Fibroblast of mammary gland (primary cell): ENCODE measurements at places on chromosomes 1 and 21.

DNA sequence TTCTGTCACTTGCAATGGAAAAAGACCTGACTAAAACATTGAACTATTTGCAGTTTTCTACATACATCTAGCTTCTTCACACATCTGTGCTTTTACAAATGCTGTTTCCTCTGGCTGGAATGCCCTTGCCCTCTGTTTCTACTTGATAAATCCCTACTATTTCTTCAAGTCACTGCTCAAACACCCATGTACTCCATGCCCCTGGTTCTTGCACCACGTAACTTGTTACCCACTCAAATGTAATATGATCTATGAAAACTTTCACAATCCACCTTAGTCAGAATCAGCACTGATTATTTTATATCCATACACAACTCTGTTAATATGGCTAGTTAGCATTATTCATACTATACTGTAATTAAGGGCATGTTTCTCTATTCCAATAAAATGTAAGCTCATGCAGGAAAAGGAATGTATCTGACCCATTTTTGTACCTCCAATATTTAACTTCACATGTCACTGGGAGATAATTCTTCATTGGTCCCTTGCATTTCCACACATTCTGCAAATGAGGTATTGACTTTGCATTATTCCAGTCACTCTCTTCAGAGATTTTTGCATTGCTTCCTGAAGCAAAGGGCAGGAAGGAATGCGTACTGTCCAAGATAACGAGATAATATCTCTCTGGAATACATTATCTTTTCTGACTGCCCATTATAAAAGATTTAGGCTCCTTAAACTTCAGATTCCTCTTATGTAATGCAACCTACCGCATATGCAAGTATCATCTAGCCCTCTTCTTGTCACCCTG is 158.3 kb downstream of the COL24A1 start:
- peak; percentile 25 for DNase-seq

- DNase-seq = no peak
Observed at GRCh38 chr1:32195531-32195930, 4.9 kb upstream of the CCDC28B start.

DNA sequence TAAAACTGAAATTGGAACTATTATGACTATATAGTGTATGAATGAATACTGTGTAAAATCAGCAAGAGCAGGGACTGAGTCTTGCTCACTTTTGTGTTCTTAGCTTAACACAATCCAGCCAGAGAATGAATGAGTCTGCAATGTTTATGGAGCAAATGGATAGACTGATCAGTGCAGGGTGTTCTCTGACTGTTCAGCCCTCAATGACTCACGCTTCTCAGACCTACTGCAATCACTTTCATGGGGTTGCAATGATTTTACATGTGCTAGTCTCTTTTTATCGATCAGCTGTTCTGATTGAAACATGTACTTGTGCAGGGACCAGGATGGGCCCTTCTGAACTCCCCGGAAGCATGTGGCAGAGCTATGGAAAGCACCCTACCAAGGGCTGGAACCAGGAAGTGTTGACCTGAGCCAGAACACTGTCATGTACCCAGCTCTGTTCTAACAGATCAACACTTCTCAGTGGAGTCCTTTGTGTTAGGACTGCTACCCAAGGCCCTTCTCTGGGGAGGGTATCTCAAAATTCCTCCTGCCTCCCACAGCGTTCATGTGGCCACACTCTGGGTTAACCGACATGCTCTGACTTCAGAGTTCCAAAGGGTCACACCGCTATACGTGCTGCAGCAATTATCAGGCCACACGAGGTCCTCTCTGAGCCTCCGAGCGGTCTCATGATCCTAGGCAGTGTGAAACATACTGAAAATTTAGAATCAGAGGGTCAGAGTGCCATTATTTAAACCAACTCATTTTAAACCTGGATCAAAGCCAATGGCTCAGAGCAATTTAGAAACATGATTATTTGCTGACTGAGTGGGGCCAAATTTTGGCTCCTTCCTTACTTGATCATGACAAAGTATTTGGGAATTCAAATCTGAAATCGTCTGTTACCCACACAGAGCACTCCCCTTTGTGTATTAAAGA is 35.2 kb downstream of the GRIK1 start:
- peak; percentile 84 for DNase-seq

DNA sequence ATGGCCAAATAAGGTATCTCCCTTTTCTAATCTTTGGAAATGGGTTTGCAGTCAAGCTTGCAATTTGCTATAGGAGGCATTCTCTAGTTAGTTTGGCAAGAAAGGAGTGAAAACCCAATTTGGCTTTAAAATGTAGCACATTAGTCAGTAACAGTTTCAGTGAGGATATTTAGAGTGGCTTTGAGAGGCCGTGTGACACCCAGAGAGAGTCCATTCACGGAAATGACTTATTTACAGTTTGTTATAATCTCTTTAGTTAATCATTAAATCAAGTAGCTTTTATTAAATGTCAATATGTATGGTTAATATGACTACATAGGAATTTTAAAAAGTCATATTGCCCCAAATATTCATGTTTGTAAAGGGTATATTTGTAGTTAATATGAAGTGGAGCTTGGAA is 9.6 kb downstream of the ZBTB18 start:
- DNase-seq = no peak

GRCh38 chr1:30452925-30453324 is 270.5 kb downstream of the MATN1 start:
- DNase-seq = no peak

DNA sequence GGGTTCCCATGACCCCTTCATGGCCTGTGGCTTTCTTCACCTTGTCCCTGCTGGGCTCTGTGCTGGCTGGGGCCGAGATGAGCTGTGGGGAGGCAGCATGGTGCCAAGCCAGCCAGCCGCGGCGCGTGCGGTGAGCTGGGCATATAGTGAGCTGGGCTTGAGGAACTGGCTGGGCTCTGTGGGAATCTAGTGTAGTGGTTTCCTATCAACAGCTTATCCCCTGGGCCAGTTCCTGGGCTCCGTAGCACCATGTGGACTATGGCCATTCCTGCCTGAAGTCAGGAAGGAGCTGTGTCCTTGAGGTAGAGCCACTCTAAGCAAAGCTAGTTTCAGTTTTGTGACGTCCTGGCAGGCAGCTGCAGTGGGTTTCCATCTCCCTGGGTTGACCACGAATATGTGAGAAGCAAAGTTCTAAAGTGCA is 1.8 kb downstream of the NCMAP start:
- no peak for DNase-seq

- peak; percentile 11 for DNase-seq
Observed at GRCh38 chr1:152228831-152229230, 4.8 kb upstream of the HRNR start.

- peak; percentile 37 for DNase-seq
Observed at GRCh38 chr1:65769636-65770035, 23.1 kb upstream of the PDE4B start.

GRCh38 chr1:180272395-180272794 is 42.3 kb downstream of the LHX4 start:
- DNase-seq = no peak

- no peak for DNase-seq
Observed at GRCh38 chr1:26862781-26863684, at the start of gene SFN. SFN (plus strand) TSS chr1:26863149; CDS start chr1:26863213, 64 bp downstream.

DNA sequence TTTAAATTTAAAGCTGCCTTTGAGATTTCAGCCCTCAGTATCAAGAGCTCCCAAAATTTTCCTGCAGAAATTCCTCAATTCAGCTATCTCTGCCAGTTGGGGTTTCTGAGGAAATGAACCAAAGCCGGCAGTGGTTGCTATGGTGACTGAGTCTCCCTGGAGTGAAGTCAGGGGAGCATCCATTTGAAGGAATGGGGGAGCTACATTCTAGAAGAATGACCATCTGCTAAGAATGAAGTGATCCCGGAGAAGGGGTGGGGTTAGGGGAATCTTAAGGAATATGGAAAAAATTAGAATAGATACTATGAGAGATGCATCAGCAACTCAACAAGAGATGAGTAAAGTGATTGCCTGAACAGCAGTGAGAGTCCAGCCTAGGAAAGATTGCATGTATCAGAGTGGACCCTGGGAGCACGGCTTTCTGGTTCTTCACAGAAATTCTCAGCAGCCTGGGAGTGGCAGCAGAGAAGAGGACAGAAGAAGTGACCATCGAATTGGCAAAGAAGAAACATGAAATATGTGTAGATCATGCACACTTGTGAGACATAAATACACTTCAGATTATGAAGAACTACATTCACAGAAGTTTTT is 94.7 kb downstream of the CHD1L start:
- peak; percentile 18 for DNase-seq

GRCh38 chr1:230548357-230548756 is 93.9 kb upstream of the COG2 start:
- DNase-seq = no peak

- no peak for DNase-seq
Observed at GRCh38 chr1:57986432-57986831, 560.1 kb downstream of the OMA1 start.

- peak; percentile 56 for DNase-seq
Observed at GRCh38 chr21:26788790-26789189, 56.4 kb downstream of the ADAMTS1 start.

DNA sequence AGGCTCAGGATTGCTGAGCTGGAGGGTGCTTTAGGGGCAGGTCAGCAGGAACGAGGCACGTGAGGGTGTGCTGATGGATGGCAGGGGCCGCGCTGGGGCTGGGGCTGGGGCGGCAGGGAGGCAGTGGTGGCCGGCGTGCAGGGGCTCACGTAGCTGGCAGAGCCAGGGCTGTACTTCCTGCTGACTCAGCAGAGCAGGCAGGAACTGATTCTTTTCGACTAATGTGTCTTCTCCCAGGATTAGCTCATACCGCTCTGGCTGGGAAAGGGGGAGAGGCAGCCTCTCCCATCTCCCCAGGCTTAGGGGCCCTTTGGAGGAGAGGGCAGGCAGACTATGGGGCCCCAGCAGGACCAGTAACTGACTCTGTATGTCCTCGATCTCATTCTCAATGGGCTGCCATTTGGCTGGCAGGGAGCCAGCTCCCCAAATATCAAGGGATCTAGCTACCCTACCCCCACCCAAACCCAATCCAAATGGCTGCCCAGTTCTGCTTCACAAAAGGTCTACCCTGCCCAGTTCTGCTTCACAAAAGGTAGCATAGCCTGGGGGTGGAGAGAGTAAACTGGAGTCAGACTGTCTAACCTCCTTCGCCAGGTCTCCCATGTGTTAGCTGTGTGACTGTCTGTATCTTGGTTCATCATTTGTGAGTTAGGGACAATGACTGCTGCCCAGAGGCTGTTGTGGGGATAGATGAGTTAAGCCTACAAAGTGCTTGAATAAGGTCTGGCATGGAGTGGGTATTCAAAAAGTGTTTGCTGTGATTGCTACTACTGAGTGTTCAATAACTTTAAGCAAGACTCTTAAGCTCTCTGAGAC is 100.1 kb upstream of the SLC2A1 start:
- DNase-seq = peak; percentile 27

DNA sequence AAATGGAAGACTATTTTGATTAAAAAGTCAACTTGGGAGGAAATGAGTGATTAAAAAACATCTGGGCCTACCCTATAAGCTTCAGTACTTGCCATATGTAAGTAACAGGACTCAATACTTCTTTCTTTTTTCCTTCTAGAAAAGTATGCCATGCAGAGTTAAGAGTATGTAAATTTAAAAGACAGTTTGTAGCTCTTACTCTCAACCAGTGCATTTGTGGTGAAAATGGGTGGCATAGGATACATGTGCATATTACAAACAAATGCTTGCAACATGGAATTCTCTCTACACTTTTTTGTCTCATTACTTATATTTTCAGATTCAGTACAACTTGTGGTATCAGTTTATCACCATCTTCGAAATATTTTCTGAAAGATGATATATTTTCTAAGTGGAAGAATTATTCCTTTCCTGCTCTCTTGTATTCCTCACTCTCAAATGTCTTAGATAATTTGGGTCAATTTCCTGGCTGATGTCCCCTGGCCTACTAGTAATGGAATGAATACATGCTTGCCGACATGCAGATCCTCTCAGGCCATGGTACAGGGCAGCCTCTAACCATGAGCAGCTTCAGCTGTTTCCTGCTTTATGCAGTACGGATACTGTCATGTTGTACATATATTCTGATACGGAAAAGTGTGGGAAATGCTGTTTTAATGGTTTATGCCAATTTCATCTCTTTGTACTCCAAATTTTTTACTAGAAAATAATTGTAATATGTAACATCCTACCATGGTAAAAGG is 81.4 kb upstream of the ZNF326 start:
- no peak for DNase-seq

DNA sequence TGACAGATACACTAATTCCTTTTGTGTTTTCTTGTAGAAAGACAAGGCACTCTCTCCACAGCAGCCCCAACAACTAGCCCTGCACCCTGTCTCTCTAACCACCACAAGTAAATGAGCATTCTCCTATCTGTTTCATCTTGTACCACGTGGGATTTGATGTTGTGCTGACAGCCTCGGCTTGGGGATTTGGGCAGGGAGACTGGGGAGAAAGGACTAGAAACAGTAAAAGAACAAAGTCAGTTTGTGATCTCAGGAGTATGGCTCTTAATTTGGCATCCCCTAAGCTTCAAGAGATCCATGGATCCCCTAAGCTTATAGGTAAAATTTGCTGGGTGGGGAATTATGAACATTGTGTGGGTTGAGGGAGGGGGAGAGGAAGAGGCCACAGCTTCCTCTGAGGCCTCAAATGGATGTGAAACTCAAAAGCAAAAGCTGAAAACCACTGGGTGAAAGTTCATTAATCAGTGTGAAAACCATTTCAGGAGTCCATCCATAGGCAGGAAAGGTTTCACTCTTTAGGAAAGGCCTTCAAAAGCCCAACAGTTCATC is 3.1 kb downstream of the C1orf162 start:
- DNase-seq = no peak

GRCh38 chr1:168945870-168946269 is 160.6 kb upstream of the ATP1B1 start:
- peak; percentile 3 for DNase-seq

- no peak for DNase-seq
Observed at GRCh38 chr21:43935711-43936110, 70.7 kb downstream of the AGPAT3 start.

- no peak for DNase-seq
Observed at GRCh38 chr1:165816826-165817497, 10.5 kb upstream of the UCK2 start.

- DNase-seq = no peak
Observed at GRCh38 chr1:2907051-2907450, 105.6 kb upstream of the TTC34 start.

DNA sequence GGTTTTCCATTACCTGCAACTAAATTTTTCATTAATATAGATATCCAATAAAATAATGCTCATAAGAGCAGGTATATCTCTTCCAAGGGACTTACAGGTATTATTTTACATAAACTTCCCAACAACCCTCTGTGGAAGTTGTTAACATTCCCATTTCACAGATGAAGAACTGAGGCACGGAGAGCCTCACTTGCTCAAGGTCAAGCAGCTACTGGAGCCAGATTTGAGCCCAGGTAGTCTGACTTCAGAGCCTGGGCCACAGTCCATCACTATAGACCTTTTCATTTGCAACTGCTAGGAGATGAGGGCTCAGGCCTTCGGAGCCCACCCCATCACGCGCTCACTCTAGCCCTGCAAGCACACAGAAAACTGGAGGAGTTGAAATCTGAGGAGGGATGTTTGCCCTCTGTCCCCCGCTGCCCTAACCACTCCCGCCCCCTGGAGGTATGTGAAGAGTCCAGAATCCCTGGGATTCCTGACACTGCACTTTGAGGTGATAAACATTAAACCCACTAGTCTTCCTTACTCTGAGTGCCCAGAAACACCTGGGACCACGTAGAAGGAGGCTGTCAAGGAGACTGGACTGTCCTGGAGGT is 11.7 kb upstream of the ALPL start:
- no peak for DNase-seq

- no peak for DNase-seq
Observed at GRCh38 chr1:235073968-235074522, 54.6 kb downstream of the TOMM20 start.

- DNase-seq = no peak
Observed at GRCh38 chr1:108653431-108654105, 7.3 kb downstream of the HENMT1 start.
